ENCODE measurements at places on chromosomes 1 and 21.

DNA sequence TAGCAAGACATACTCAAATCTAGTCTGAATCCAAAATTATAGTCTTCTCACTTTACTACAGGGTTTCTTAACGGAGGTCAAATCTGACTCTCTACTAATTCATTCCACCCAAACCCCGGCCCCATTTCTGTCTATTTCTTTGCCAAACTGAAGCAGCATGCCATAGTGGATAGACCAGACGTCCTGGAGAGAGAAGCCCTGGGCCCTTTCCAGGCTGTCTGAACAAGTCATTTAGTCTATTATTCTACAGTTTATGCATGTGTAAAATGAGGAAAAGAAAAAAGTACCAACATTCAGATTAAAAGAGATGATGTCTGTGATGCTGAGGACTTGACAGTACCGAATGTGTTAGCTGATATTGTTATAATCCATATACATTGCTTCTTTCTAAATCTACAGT, 95.0 kb downstream of the GDAP2 start:
- DNase-seq, result no peak

- DNase-seq, result no peak
Observed at GRCh38 chr1:209685821-209686220, 10.6 kb downstream of the G0S2 start.

GRCh38 chr21:32364796-32365195, 28.0 kb downstream of the URB1 start:
- no peak for DNase-seq

GRCh38 chr21:44924606-44925377, 4.1 kb upstream of the ITGB2 start:
- no peak for DNase-seq

DNA sequence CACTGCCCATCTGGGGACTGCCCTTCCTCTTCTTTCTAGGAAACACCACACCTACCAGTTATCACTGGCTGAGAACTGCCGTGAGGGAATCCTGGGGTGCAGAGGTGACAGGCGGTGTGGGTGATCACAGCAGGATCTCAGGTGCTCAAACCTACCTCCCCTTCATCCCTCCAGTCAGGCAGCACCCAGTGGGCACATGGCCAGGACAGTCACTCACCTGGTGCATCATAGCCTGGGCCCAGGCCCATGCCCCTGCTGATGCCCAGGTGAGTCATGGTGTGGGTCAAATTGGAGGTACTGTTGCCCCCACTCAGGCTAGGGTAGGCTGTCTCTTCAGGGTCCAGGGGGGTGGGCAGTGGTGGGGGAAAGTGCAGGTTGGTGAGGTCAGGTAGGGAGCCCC, 5.3 kb upstream of the DENND4B start:
- no peak for DNase-seq

GRCh38 chr1:28512058-28512611, 6.3 kb downstream of the RCC1 start:
- no peak for DNase-seq

- DNase-seq, result no peak
Observed at GRCh38 chr1:224458996-224459395, 24.4 kb upstream of the WDR26 start.

DNA sequence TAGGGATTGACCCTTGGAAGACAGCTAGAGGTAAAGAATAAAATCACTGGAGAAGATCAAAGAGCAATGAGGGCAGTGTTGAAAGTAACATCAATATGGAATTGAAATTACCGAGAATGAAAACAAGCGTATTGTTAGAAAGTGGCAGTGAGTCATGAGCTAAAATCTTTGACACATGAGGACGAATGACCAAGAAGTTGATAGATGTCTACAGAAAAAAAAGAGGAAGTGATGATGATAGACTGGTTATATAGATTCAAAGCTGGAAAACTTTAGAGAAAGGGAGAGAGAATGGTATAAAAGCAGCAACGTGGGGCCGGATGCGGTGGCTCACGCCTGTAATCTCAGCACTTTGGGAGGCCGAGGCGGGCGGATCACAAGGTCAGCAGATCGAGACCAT, 12.5 kb upstream of the DNM3 start:
- DNase-seq, result no peak

- no peak for DNase-seq
Observed at GRCh38 chr1:55988963-55989452, 590.4 kb downstream of the PLPP3 start.

DNA sequence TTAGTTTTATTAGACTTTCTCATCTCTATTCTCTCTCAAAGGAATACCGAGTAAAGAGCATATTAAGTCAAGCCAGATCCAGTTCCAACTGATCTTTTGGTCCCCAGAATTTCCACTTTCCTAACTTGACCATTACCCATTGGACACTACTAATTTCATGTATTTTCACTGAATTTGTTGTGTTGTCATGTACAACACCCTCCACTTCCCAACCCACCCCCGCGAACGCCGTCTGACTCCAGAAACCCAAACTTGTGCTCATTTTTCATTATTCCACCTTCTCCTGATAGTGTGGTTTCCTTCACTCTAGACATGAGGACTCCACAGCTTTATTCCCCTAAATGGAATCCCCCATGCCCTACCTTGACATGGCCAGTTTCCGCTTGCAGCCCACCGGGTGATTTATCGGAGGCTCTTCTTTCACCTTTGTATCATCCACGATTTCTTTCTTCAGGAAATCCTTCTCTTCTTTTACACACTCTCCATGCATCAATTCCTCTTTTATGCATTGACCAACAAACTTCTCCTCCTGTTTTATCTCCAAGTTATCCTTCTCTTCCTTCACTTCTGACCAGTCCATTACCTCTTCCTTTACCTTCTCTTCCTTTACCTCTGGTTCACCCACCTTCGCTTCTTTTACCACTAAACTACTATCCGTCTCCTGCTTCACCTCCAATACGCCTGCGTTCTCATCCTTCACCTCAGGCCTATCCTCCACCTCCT, 805 bp downstream of the ZNHIT6 start:
- DNase-seq, result no peak

DNA sequence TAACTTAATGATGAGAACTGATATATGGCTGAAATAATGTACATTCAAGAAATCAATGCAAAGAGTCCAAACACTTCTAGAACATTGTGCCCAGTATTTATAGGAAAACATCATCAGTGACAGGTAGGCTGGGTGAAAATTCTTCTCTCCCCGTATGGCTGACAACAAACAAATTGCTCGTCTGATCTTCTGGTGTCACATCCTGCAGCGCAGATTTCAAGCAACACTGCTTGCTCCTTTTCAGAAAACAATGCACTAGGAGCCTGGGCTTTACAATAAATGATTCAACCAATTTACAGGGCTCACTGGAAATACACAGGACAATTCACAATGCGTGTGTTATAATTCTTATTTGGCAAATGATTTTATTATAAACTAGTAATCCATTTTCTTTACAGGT, 185.3 kb downstream of the RERE start:
- DNase-seq, result no peak

DNA sequence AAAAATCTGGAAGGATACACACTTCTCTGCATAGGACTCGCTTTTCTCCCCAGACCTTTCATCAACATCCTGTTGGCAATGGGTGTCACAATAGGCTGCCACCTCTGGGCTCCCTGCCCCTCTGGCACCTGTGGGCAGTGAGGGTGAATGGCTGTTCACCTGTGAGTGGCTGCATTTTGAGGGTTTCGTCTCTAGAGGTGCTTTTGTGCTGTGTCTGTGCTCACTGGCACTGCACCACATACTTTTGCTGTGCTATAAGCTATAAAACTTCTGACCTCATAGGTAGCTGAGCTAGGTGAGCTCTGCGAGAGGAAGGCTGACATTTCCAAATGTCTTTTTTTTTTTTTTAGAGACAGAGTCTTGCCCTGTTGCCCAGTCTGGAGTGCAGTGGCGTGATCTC, 35.9 kb downstream of the SLC30A1 start:
- DNase-seq, result no peak

DNA sequence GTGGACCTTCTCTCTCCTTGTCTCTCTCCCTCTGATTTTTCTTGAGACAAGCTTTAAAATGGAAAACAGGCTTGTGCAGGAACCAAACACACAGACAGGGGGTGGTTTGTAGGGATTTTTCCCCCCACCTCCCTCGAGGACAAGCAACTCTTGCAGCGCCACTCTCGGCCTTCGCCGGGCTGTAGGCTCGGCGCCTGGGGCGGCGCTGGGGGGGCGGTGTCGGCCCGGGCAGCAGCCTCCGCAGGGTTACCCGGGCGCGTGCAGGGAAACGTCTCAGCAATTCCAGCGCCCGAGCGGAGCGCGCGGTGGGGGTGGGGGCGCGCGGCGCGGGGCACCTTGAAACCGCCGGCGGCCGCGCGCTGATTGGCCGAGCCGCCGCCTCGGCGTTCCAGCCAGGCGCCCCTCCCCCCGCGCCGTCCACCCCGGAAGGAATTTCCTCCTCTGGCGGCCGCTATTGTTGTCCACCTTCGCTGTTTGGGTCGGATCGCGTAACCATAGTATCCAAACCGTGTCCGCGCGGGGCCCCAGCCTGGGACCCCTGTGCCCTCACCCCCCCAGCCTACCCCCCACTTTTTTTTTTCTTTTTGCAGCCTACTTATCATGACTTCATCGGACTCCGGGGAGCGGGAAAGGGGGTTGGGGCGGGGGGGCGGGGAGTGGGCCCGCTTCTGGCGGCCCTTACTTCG, 59.8 kb upstream of the ACOT11 start:
- DNase-seq, result peak; percentile 58

DNA sequence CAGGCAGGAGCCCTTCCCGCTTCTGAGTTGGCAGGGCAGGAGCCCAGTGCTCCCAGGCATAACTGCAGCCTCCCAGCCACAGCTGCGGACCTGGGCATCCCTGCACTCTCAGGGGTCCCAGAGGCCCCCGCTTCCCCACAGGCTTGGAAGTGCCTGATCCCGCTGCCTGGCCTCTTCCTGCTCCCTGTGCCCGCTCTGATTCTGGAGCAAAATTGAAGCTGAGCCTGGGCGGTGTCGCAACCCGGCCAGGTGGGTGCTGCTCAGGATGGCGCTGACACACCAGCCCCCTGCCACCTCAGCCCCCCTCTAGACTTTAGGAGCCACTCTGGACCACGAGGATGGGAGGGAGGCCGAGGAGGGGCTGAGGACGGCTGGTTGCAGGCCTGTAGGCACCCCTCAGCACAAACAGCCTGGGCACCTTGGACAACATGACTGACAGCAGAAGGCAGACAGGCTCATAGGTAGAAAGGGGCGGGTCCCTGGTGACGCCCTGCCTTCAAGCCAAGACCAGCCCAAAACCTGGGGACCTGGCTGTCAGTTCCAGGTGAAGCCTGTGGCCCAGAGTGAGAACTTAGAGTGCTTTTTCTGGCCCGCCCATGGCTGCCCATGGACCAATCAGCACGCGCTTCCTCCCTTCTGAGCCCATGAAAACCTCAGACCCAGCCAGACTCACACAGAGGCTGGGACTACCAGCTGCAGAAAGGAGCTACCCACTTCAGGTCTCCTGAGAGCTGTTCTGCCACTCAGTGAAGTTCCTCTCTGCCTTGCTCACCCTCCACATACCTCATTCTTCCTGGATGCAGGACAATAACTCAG, 7.2 kb downstream of the HLCS start:
- DNase-seq, result no peak

DNA sequence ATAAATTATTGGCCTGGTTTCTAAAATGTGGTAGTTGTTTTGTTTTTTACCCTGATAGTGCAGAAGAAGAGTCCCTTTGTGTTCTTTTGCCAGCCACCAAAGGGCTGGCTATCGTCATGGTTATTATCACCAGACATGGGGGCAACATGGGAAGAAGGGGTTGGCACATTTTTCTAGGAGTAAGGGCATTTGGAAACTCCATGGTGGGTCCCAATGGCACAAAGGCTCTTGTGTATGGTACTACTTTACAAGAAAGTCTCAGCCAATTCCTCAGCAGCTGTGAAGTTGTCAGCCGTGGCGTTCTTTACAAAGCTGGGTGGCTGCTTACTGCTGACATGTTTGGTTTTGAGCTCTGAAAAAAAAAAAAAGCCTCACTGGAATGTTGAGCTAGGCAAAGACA, 330.4 kb upstream of the ESRRG start:
- no peak for DNase-seq

GRCh38 chr1:116717318-116717717, 36.9 kb upstream of the CD2 start:
- DNase-seq, result no peak

DNA sequence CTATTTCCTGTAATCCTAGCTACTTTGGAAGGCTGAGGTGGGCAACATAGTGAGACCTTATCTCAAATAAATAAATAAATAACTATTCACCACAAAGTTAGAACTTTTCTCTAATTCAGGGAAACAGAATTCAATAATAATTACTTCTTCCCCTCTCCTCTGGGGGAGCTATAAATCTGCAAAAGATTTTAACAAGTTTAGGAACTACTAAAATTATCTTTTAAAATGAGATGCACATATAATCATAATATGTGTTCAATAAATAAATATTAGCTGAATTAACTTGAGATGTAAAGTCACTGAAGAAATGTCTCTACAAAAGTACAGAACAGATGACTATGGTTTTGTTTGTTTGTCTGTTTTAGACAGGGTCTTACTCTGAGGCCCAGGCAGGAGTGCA, 14.1 kb downstream of the WDR47 start:
- no peak for DNase-seq

DNA sequence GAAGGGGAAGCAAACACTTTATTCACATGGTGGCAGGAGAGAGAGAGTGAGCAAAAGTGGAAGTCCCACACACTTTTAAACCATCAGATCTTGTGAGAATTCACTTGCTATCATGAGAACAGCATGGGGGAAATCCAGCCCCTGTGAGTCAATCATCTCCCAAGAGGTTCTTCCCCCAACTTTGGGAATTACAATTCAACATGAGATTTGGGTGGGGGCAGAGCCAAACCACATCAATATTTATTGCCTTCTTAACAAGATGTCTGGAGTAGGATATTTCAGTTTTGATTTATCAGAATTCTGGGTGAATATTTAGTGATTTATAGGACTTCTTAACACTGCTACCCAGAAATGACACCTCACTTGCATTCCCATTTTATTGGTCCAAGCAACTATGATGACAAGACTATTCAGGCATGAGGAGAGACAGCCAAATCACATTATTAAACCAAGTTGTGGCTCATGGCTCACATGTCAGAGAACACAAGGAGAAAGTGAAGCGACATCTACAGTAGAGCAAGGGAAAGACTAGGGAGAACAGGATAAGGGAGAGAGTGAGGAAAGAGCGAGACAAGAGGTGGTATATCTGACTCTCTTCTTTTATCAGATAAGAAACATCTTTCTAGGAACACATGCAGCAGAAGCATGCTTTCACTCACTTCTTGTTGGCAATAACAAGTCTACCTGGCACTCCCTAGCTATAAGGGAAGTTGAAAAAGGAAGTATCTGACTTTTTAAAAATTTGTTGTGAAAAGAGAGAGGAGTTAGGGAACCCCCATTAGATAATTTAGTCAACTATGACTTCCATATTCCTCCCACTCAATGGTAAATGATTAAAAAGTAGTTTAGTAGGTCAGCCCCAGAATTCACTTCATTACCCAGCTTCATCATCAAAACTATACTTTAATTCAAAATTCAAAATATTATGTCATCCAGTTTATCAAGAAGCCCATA, 36.6 kb upstream of the PTPRC start:
- DNase-seq, result no peak

DNA sequence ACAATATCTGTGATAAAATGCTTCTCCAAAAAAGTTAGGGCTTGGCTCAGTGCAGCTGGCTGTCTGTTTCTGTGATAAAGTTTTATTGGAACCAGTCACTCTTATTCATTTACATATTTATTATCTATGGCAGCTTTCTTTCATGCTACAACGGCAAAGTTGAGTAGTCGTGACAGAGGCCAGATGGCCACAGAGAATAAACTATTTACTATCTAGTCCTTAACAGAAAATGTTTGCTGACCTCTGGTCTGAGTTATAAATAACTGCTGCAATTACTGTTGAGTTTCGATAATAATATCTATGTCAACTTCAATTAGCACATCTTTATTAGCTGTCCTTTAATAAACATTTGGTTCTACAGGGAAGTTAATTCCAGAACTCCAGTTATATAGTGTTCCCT, 180.2 kb upstream of the RUNX1 start:
- no peak for DNase-seq

Measured in stimulated activated CD8-positive, alpha-beta memory T cell treated with anti-CD3 and anti-CD28 coated beads, Interleukin-4, amount 100 ng/mL, for 1 hour (primary cell).